ENCODE measurements at places on chromosomes 6 and 20.
A peak's percentile ranks its signal among the peaks of the same experiment; 100 is the strongest.

DNA sequence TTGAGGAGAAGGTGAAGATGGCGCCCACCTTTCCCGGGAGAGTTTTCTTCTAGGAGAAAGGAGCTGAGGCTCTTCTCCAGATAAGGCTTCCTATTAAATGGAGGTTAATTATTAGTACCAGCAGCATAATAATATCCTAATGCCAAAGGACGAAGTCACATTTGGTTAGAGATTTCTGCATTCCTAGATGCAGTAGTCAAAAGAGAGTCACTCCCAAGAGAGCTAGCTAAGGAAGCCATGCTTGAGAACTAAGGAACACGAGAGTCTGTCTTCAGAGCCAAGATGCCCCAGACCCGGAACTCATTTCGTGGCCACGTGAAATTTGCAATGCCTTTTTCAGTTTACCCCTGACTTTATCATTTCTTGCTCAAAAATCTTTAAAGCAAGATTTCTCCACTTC is 132.7 kb downstream of the TSHZ2 start:
- DNase-seq, result no peak

GRCh38 chr20:46260480-46260879 is 47.8 kb downstream of the CDH22 start:
- DNase-seq, result no peak

- DNase-seq, result no peak
Observed at GRCh38 chr20:50054626-50055511, 58.1 kb downstream of the UBE2V1 start.

- DNase-seq, result no peak
Observed at GRCh38 chr20:35499271-35499670, 30.2 kb downstream of the C20orf173 start.

DNA sequence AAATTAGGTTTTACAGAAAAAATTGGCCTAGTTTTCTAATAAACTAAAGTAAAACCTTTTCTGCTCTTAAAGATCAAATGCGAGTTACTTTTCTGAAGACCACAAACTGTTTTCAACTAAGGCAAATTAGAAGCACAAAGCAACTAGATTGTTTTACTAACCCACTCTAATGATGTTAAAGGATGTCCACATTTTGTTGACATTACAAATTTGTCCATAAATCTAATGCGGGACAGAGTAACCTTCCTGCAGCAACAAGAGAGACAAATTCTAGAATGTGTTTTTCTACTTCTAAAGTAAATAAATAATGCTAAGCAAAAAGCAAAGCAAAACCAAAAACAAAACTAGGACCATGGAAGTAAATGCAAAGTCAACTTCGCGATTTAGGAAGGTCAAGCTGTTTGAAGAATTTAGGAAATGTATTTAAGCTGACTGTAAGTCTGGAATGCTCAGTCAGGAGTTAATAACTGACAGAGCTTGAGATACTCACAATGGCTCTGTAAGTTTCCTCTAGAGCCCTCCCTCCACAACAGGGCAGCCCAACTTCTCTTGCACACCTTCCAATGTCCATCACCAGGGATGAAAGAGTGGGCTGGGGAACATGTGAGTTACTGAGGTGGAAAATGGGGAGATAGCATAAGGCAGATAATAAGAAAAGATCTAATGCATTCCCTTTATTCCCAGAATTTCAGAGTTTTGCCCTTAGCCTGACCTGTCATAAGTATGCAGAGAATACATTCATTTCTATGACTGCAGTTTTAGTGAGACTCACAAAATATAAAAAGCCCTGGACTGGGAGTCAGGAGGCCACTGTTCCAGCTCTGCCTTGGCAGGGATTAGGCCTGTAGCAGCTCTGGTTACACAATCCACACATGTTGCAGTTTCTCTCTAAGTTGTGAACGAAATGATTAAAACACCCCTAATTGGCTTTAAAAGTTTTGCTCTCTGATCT is 158.8 kb downstream of the FOXA2 start:
- DNase-seq, result no peak

DNA sequence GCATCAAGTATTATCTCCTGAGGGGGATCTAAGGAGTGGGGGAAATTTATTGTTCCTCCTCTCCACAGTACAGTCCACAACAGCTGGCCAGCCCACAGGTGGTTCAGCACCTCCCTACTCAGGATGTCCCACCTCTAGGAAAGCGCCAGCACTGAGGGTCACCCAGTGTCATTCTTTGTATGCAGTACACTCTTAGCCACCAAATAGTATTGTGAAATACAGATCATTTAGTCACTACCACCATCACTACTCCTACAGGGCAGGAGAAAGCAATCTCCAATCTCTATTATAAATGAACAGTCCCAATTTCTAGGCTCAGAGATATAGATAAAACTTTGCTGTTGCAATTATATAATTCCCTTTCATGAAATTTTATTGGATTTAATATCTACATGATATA is 6.3 kb upstream of the ZNF76 start:
- DNase-seq, result no peak

GRCh38 chr20:49811825-49812506 is 662 bp upstream of the SLC9A8 start:
- DNase-seq, result no peak

DNA sequence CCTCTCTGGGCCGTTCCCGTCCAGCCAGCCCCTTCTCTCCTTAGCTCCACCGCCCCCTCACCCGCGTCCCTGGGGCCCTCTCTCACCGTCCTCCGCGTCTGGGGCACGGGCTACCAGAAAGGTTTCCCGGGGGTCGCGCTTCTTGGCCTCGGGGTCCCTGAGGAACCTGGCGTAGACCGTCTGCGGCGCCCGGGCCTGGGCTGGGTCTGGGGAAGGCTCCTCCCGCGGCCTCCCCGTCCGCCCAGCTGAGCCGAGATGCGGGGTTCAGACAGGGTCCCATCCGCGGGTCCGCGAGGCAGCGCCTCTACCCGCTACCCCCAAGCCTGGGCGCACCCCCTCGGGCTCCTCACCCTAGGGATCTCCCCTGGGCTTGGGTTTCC is 1.1 kb downstream of the TULP1 start:
- no peak for DNase-seq

DNA sequence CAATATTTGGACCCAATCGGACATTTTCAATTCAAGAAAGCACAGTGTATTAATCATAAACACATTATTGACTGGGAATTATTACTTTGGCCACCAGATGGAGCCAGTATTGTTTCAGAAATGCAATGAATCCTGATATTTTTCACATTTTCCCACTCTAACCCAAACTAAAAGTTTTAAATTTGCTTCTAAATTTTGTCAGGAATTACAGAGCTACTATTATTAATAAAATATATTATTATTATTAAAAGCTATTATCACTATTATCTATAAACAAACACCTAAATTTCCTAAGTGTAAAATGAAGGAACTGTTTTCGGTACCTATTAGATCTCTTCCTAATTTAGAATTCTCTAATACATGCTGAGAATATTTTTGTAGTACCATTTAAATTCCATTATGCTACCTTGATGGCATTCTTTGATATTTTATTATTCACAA is 245.3 kb downstream of the OGFRL1 start:
- DNase-seq, result no peak

- DNase-seq, result no peak
Observed at GRCh38 chr6:45423111-45423823, 45.5 kb upstream of the SUPT3H start.

DNA sequence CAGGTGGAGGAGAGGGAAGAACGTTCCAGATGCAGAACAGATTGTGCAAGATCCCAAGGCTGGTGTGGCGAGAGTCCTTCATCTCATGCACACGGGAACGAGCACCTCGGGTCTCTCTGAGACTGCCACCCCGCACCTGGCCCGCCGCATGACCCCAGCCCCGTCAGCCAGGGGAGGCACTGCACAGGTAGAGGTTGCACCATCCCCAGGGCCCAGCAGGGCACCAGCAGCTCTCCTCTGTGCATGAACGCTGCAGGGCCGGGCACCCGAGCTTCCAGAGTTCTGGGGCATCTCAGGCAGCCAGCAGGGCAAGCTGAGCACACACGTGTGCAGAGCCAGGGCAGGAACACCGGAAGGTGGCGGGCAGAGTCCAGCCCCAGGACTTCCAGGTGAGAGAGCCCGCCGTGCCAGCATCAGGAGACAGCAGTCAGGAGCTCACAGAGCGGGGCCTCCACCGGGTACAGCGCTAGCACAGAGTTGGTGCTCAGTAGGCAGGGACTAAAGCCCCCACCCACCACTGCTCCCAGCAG is 193.2 kb downstream of the TAF4 start:
- no peak for DNase-seq

GRCh38 chr6:108193131-108193530 is 27.3 kb downstream of the NR2E1 start:
- DNase-seq, result no peak

DNA sequence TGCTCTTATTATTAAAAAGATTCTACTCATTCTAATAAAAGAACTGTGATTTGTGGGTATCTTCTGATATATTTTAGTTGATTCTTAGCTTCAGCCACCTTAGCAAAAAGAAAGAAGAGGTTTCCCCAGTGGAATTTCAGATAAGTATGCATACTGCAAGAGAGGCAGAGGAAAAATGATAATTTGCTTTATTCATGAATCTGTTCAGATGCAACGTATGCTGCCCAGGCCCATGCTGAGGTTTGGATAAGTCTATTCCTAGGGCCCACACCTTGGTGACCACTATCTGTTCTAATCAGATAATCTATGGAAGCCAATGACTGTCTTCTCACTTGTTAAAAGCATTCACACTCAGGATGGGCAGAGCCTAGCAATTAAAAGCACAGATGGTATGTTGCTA is 194.0 kb downstream of the HIVEP2 start:
- no peak for DNase-seq

DNA sequence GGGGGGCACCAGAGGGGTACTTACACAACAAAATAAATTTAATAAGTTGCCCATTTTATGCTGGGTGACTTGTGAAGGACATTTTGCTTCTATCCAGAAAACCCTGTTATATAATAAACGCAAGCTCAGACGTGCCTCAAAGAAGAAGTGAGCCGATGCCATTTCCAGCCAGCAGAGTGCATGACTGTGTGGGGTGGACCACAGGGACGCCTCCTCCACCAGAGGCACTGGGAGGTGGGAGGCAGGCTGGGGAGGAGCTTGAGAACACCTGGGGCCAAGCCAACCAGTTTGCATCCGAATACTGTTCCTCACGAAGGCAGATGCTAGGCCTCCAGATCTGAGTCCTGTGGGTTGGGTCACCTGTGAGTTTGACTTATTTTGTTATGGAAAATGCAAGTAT is 363.8 kb downstream of the RNGTT start:
- no peak for DNase-seq

- no peak for DNase-seq
Observed at GRCh38 chr20:40276301-40276700, 412.7 kb downstream of the MAFB start.

DNA sequence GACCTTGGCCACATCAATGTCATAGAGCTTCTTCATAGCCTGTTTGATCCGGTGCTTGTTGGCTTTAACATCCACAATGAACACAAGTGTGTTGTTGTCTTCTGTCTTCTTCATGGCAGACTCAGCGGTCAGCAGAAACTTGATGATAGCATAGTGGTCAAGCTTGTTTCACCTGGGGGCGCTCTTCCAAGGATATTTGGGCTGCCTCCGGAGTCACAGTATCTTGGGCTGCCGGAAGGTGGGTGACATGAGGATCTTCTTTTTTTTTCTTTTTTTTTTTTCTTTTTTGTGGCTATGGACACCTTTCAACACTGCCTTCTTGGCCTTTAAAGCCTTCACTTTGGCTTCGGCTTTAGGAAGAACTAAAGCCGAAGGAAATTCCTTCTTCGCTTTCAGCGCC is 244.6 kb downstream of the GJA1 start:
- no peak for DNase-seq

- DNase-seq, result no peak
Observed at GRCh38 chr6:5772408-5773120, 234.2 kb downstream of the NRN1 start.

- no peak for DNase-seq
Observed at GRCh38 chr6:100509101-100509500, 44.4 kb upstream of the SIM1 start.

- DNase-seq, result no peak
Observed at GRCh38 chr6:170480050-170480692, 72.9 kb downstream of the PSMB1 start.

- DNase-seq, result no peak
Observed at GRCh38 chr20:60937585-60937984, 314.5 kb upstream of the CDH4 start.

GRCh38 chr6:66508433-66508832 is 801.4 kb upstream of the EYS start:
- DNase-seq, result no peak

DNA sequence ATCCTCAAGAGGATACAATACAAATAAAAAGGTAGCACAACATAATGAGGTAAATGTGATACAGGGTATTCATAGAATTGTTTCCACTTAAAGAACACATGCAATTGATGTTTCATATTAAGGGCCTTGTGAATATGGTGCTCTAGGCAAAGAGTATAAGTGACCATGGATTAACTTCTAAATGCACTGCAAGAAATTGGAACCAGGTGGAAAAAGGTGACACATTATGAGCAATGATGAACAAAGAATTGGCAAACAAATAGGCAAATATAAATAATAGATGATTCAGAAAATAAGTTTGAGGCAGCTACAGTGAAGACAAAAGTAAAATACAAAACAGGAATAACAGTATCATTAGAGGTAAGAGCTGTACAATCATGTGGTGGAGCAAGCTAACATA is 192.0 kb downstream of the GRIK2 start:
- no peak for DNase-seq

DNA sequence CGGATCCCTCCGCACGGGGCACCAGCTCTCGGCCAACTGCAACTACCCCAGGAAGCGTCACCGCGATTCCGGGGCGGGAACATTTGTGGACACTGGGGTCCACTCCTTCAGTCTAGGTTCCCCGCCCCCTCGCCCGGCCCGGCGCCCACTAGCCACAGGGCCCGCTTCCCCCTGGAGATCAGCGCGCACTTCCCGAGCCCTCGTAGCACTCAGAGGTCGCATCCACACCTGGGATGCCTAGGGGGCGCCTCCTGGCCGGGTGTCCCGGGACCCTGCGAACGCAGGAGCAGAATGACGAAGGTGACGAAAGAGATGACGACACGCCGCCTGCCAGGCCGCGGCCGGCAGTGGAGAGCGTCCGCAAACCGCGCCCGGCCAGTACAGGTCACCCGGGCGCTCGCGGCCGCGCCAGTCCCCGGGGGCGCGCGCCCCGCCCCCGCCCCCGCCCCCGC is 309 bp upstream of the AIG1 start:
- DNase-seq, result peak; percentile 70

All from CD4-positive, alpha-beta T cell treated with Interleukin-15 for 4 hours (primary cell).